ENCODE measurements at places on chromosomes 6 and 20.

GRCh38 chr6:148811459-148811858, 64.6 kb downstream of the UST start:
- DNase-seq, result no peak

- no peak for DNase-seq
Observed at GRCh38 chr20:57387463-57387862, 3.7 kb upstream of the RBM38 start.

GRCh38 chr6:149045404-149045803, 272.1 kb upstream of the TAB2 start:
- DNase-seq, result no peak

DNA sequence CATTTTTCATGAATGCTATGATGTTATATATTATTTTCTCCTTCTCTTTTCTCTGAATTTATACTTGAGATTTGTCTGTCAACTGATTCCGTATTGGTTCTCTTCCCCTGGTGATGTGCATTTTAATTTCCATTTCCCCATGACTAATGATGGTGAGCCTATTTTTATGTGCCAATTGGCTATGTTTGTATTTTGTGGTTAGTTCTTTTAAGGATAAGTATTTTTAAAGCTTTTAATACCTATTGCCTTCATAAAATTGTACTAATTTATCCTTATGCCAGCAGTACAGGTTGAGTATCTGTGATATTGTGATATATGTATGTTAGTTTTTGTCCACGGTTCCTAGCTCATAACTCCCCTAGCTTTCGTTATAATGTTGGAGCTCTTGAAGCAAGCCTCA, 2.8 kb downstream of the POLH start:
- DNase-seq, result no peak

DNA sequence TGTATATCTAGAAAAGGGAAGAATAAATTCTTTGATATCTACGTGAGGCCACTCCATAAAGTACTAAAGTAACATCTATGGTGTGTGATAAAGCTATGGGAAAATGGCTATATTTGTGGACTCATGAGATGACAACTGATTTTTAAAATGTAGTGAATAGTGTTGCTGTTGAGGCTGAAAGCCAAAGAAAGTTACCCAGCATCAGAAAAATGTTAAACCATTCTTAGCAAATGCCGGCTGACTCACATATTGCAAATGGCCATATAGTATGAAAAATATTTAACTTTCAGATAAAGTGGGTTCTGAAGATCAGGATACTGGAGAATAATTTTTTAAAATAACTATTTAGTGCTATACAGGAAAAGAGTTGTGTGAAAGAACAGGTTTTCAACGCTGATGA, 129.9 kb upstream of the GRIK2 start:
- no peak for DNase-seq

- no peak for DNase-seq
Observed at GRCh38 chr20:14951105-14951504, 613.7 kb upstream of the FLRT3 start.

DNA sequence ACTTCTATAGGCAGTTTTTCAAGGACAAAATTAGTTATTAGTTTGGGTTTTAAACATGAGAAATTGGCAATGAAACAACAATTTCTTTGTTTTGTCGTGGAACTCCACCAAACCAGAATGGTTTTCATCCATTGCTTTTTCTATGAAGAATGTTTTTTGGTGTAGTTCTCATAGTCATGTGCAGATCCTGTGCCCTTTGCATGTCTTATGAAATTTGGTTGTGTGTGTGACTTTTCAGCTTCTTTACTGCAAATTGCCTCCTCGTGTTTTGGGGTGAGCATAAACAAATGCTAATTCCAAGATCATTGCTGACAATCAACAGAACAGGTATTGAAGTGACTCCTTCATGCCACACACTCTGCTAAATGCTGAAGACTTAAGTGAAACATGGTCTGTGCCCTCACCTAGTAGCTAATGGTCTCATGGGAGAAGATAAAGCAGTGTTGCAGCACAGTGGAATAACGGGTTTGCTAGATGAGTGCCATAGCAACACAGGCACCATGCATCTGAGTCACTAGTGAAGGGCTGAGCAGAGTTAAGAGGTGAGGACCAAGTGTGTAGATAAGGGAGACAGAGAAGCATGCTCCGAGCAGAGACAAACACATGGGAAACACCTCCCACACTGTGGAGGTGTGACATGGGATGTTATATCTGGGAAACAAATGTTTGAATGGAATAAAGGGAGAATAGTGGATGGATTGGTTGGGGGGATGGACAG, 120.0 kb downstream of the SLC16A10 start:
- no peak for DNase-seq

GRCh38 chr20:36744764-36745191, 1.1 kb downstream of the NDRG3 start:
- no peak for DNase-seq

DNA sequence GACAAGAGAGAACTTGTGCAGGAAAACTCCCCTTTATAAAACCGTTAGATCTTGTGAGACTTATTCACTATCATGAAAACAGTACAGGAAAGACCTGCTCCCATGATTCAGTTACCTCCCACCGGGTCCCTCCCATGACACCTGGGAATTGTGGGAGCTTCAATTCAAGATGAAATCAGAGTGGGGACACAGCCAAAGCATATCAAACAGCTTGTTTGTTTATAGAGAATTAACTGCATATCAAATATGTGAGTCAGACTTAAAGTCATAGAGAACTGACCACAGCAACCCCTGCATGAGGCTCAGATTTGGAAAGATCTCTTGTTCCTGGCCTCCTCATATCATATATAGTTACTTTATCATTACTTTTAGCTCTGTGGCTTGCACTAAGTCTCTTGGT, 29.1 kb upstream of the HDAC2 start:
- DNase-seq, result no peak
